ENCODE measurements at places on chromosomes 2 and 18. TPM values are rescaled to one million over a fixed set of nuclear protein-coding genes. Genes with fewer than 3 reads are reported as not detected.
A peak's percentile ranks its signal among the peaks of the same experiment; 100 is the strongest.

DNA sequence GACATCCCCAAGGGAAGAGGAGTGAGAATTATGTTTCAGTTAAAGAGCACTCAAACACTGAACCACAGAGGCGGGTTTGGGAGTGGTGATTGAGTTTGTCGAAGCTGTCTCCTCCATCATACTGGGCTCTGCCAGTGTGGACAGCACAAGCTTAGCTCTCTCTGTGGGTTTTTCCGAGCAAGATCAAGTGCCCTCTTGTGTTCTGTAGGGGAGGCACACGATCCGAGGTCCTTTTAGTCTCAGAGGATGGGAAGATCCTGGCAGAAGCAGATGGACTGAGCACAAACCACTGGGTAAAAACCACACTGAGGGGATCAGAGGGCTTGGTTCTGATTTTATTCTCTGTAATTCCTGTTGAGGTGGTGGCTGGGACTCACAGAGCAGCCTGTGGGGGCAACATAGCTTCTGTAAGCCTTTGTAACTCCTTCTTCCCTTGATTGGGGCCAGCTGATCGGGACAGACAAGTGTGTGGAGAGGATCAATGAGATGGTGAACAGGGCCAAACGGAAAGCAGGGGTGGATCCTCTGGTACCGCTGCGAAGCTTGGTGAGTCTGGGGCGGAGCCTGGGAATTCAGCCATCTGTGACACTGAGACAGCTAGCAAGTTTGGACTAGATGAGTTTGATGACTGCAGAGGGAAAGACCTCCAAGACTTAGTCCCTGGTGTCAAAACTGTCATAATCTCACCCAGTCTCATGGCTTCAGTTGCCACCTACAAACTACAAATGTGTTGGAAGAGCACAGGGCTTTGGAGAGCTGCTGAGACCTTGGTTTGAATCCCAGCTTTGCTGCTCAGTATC, 2.0 kb downstream of the NAGK start:
- DNase-seq = peak; percentile 14

DNA sequence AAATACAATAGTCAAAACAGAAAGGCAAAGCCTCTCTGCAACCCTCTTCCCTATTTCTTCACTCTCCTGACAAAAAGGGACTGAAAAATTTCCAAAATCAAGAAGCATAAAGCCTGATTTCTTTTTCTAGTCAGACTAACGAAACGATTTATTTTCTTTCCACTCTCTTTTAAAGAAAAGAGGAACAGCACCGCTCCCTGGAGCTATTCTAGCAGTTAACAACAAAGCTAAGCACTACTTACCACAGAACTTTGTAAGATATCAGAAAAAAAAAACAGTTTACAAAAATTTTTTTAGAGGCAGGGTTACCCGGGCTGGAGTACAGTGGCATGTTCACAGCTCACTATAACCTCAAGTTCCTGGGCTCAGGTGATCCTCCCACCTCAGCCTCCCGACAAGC, 14.4 kb upstream of the FHL2 start:
- no peak for DNase-seq

DNA sequence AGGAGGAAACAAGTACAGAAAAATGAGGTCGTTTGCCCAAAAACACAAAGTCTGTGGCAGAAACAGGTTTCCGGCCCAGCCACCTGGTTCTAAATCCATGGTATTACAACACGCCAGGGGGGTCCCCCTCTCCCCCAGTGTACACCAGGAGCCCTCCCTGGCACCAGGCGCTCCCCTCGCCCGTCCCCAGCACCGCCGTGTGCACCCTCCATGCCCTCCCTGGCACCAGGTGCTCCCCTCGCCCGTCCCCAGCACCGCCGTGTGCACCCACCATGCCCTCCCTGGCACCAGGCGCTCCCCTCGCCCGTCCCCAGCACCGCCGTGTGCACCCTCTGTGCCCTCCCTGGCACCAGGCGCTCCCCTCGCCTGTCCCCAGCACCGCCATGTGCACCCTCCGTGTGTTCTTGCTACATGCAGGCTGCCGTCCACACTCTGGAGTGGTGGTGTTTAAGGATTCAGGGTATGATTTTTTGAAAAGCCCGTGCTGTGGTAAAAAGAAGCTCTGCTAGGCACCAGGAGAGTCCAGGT, 59.8 kb upstream of the NFATC1 start:
- DNase-seq = no peak

The CNGA3 gene
- total RNA-seq = not detected

DNA sequence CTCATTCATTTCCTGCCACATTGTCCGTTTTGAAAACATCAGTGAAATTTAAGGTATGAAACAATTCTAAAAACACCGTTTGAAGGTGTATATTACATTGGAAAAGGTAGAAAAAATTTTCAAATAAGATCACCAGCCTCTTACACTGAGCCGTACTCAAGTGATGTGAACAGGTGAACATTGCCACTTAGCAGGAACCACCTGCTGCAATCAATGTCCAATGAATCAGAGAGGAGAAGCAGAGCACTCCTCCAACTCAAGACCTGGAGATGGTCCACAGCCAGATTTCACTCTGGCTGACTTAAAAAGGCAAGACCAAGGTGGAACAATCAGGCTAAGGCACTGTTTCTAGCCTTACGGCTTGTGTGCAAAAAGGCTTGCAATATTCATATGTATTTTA, 110.3 kb upstream of the TTN start:
- no peak for DNase-seq

- DNase-seq = peak; percentile 45
Measured at GRCh38 chr2:238601433-238602222, 174.9 kb downstream of the ASB1 start.

GRCh38 chr2:12694990-12695774, 21.6 kb upstream of the TRIB2 start:
- no peak for DNase-seq

The CABYR gene
- total RNA-seq = 12.0 TPM

The OSR1 gene
- not detected for total RNA-seq

- DNase-seq = no peak
Measured at GRCh38 chr2:128558441-128558840, 239.8 kb upstream of the HS6ST1 start.

- peak; percentile 51 for DNase-seq
Measured at GRCh38 chr2:208373460-208374089, 33.0 kb upstream of the PTH2R start.

The GBX2 gene
- total RNA-seq = 0.96 TPM

- DNase-seq = no peak
Measured at GRCh38 chr2:130852521-130853115, 15.9 kb downstream of the ARHGEF4 start.

GRCh38 chr2:213261715-213262114, 22.5 kb upstream of the SPAG16 start:
- no peak for DNase-seq

DNA sequence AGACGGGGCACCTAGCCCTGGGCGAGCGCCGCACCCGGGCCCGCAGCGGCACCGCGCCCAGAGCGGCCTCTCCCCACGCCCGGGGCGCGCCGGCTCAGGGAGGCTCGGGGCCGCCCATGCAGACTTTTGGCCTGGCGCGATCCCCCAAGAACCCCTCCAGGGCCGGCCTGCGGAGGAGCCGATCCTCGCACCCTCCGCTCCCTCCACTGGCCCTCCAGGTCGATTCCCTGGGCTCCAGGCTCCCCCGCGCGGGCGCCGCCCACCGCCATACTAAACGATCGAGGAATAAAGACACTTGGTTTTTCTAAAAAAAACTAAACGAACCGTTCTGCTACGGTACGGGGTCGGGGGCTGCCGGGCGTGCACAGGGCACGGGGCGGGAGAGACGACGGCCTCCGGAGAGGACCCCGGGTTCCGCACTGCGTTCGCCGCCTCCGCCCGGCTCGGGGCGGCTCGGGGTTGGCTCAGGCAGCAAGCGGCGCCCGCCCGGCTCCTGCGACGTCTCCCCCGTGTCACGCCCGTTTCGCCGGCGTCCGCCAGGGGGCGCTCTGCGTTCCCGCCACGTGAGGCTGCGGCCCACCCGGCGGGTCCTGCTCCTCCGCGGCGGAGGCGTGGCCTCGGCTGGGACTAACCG, 365 bp upstream of the KHK start:
- DNase-seq = peak; percentile 84

The CD8B2 gene
- total RNA-seq = 0.10 TPM

DNA sequence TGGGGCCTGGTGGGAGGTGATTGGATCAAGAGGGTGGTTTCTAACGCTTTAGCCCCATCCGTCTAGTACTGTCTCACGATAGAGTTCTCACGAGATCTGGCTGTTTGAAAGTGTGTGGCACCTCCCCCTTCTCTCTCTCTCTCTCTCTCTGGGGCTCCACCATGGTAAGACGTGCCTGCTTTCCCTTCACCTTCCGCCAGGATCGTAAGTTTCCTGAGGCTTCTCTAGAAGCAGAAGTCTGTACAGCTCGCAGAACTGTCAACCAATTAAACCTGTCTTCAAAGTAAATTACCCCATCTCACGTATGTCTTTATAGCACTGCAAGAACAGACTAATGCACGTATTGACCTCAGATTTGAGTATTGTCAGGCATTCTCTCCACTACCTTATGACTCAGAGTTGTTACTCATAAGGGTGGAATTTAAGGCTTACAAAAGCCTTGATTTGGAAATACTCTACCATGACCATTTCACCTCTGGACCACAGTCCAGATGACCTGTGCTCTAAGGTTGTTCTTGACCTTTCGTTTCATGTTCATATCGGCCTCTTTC, 99.5 kb upstream of the AGAP1 start:
- DNase-seq = peak; percentile 98

GRCh38 chr2:202034249-202035088, 814 bp downstream of the FZD7 start:
- DNase-seq = peak; percentile 49

The RNF152 gene
- 5.8 TPM for total RNA-seq

The SH3RF3 gene
- 1.9 TPM for total RNA-seq

GRCh38 chr2:151156431-151156830, 105.2 kb downstream of the RBM43 start:
- DNase-seq = peak; percentile 8

GRCh38 chr2:201220102-201220570, 37.2 kb downstream of the CASP10 start:
- DNase-seq = no peak

GRCh38 chr2:216786676-216787075, 73.2 kb downstream of the TNP1 start:
- DNase-seq = no peak

- DNase-seq = no peak
Measured at GRCh38 chr2:58449286-58450010, 208.3 kb upstream of the FANCL start.

DNA sequence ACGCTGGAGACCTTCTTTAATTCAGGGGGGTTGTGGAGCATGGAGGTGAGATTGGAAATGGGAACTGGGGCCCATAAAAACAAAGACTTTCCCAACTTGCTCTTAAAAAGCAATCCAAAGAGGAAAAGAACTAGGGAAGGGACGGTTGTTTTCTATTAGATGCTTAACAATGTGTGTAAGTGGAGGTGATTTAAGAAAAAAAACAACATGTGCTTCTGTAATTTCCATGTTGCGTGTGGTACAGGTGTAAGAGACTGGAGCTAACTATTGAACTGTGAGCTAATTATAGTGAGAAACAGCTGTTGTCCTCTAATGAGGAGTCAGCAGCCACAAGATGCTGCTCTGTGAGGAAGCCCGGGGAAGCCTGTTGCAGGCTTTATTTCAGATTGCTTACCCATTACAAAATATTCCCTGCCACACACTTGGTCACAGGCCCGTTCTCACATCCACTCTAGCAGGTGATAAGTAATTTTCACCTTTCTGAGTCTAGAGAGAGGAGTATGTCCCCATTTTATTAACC, 280.6 kb upstream of the PARD3B start:
- DNase-seq = no peak

- no peak for DNase-seq
Measured at GRCh38 chr2:24307961-24308360, 52.4 kb downstream of the ITSN2 start.

- no peak for DNase-seq
Measured at GRCh38 chr2:187483537-187483936, 35.5 kb upstream of the CALCRL start.

DNA sequence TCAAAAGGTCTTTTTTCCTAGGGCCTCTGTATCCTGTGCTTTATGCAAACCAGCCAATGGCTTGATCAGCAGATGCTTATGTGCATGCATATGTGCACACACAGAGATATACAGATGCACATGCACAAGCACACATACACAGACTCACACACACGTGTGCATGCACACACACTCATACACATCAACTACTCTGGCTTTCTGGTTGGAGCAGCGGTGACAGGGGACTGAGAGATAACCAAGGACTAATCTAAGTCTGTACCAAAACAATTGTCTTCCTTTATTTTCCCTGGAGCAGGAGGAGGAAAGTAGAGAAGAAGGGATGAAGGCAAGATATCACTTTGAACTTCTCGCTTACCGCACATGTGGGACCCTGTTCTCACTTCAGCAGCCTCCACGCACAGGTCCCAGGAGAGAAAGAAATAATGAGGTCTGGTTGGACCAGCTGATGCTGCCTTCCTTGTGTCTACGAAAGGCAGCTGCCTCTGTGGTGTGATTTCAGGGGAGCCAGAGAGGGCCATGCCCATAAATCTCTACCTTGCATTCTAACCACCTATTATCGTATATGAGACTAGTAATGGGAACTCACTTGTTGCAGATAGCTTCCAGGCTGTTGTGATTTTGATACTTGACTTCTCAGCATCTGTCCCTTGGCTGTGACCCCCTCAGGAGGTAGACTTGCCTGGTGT, 338.0 kb downstream of the EN1 start:
- no peak for DNase-seq

DNA sequence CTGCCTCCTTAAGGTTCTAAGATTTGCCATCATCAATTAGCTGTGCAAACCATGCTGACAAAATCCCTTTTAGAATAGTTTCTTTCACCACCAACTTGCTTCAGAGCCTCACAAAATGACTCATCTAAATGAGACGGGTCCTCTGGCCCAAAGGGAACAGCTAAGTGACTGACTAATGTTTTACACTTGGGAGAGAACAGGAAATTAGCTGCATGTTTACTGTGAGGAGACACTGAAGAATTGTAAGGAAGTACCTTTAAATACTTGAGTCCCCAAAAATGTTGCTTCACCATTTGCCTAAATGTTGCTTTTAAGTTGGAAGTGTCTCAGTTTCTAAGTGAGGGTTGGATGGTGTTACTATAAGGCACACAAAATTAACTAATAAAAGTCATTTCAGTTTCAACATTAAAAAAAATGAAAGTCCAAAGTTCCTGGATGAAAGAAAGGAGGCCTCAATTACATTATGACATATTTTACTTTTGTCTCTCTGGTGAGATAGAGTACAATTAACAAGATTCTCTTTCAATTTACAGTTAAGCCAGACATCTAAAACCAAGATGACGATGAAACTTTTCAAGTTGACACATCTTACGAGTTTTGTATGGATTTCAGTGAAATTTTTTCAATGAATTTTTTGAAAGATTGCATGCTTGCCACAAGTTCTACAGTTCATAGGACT, 229.1 kb upstream of the FN1 start:
- DNase-seq = peak; percentile 94

- no peak for DNase-seq
Measured at GRCh38 chr2:47155091-47155876, at the start of gene STPG4. Gene STPG4, minus strand, starts transcription at chr2:47155308. Its CDS starts 57 bp downstream, at chr2:47155251.

The CYP26B1 gene
- total RNA-seq = 6.8 TPM

The UGT1A6 gene
- not detected for total RNA-seq

The ZNF236 gene
- total RNA-seq = 3.6 TPM
